Occipital lobe (tissue), 3 donors: ENCODE measurements at places on chromosomes 6 and 20. TPM values are rescaled to one million over a fixed set of nuclear protein-coding genes. Genes with fewer than 3 reads are reported as not detected.

GRCh38 chr6:36977470-36977941 is 8.5 kb downstream of the MTCH1 start:
- no peak for DNase-seq

- peak; percentile 22 for DNase-seq
Measured at GRCh38 chr6:24126586-24127192, 674 bp downstream of the NRSN1 start.

DNA sequence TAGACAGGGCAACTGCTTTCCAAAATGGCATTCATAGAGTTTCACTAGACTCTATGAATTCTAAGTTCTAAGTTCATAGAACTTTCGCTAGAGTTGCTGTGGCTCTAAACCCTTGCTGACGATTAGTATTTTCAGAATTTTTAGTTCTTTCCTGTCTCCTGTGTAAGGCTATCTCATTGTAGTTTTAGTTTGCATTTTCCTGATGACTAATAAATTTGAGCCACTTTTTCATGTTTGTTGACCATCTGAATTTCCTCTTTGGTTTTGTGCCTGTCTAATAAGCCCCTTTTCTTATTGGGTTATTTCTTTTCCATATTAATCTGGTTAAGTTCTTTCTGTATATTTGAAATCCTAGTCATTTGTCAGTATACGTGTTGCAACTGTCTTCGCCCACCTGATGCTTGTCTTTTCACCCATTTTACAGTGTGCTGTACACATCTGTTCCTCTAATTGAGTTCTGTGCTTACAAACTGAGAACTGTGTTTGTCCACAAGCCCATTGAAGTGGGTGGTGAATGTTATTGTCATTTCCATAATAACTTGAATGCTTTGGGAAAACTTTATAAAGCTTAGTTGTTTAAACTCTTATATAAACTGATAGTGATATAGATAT is 177.7 kb upstream of the CDYL start:
- no peak for DNase-seq

GRCh38 chr6:122735582-122735981 is 43.9 kb upstream of the FABP7 start:
- DNase-seq = no peak

DNA sequence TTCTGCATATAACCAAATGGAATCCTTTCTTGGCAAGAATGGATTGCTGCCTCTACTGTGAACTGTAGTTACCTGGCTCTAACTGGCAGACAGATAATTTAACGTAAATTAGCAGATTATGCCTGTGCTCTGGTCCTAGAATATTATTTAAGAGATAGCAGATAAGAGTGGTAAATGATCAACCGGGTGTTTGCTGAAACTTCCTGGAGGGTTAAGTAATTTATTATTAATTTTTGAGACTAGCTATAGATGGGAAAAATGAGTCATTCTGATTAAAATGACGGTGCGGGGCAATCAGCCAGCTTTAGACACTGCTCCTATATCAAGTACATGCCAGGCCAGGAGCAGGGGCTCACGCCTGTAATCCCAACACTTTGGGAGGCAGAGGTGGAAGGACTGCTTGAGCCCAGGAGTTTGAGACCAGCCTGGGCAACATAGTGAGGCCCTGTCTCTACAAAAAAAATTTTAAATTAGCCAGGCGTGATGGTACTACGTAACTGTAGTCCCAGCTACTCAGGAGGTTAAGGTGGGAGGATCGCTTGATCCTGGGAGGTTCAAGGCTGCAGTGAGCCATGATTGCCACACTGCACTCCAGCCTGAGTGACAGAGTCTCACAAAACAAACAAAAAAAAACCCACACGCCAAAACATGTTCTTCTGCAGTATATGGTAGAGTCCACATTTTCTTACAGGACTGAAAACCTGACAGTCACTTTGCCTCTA is 22.6 kb downstream of the B4GALT5 start:
- DNase-seq = no peak

- no peak for DNase-seq
Measured at GRCh38 chr6:37528541-37528940, 28.8 kb upstream of the CCDC167 start.

SPO11 gene
- total RNA-seq = not detected

PNLDC1 gene
- not detected for total RNA-seq

SIRPB1 gene
- total RNA-seq = 0.47 TPM

NKAIN2 gene
- total RNA-seq = 130 TPM
